ENCODE measurements at places on chromosomes 4 and X.

- no peak for DNase-seq
Observed at GRCh38 chr4:39046249-39046648, 14.0 kb upstream of the TMEM156 start.

- no peak for DNase-seq
Observed at GRCh38 chr4:60195256-60195655, 1004.9 kb upstream of the ADGRL3 start.

GRCh38 chr4:68895561-68896198, 55.9 kb downstream of the UGT2A3 start:
- DNase-seq, result no peak

- DNase-seq, result no peak
Observed at GRCh38 chr4:10005632-10006031, 15.7 kb downstream of the SLC2A9 start.

DNA sequence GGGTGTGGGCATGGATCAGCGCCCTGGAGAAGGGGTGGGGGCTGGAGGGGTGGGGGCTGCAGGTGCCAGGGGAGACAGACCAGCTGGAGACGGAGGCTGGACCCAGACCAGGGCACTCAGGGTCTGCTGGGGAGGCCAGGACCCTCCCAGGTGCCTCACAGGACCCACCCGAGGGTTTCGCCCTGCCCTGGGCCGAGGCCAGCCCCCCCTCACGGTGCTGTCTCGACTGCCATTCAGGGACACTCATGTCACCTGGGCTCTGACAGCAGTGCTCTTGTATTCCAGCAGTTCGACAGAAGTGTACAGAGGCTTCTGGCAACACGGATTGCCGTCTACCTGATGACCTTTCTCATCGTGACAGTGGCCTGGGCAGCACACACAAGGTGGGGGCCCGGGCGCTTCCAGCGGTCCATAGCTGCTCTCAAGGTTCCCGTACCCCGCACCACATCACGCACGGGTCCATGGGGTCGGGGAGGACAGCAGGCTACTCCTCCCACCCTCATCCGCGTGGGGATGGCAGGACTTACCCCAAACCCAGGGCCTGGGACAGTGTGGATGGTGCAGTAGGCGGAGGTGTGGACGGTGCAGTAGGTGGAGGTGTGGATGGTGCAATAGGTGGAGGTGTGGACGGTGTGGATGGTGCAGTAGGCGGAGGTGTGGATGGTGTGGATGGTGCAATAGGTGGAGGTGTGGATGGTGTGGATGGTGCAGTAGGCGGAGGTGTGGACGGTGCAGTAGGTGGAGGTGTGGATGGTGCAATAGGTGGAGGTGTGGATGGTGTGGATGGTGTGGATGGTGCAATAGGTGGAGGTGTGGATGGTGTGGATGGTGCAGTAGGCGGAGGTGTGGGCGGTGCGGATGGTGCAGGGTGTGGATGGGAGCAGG, 18.1 kb downstream of the TMEM175 start:
- no peak for DNase-seq

GRCh38 chr4:86778175-86778574, 71.0 kb downstream of the SLC10A6 start:
- DNase-seq, result no peak

GRCh38 chr4:176641237-176641636, 151.5 kb downstream of the VEGFC start:
- DNase-seq, result no peak

GRCh38 chrX:101370888-101371504, 15.0 kb downstream of the BTK start:
- DNase-seq, result no peak

DNA sequence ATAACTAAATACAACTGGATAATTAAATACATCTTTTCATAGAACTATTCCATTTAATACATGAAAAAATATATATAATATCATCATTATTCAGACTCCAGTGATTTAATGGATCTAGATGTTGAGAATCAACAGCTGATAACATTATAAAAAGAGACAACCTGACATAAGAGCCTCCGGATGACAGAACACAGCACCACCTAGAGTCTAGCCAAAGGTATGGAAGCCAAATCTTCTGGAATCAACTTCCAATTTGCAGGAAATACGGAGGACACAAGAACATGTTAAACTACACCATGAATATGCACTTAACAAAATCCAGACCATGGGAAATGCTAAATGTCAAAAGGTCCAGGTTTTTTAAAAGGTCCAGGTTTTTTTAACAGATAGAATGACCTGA, 55.0 kb downstream of the LRBA start:
- DNase-seq, result no peak

GRCh38 chr4:3022112-3022511, 52.2 kb downstream of the HTT-AS start:
- no peak for DNase-seq

DNA sequence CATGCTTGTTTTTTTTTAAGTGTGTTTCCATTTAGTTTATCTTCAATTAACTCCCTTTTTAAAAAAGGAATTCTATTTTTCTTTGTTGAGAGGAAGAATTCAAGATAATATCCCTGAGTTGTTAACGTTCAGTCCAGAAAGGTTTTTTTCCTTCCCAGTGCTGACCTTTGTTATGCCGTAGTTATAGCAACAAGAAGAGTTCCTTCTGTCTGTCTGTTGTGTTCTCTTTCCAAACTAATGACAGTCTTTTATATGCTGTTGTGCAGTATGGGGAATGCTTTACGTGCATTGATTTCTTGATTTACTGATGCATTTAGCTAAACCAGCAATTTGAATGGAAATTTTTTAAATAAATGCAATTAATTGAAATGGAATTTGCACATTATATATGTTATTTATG, 6.6 kb upstream of the CXXC4 start:
- no peak for DNase-seq

DNA sequence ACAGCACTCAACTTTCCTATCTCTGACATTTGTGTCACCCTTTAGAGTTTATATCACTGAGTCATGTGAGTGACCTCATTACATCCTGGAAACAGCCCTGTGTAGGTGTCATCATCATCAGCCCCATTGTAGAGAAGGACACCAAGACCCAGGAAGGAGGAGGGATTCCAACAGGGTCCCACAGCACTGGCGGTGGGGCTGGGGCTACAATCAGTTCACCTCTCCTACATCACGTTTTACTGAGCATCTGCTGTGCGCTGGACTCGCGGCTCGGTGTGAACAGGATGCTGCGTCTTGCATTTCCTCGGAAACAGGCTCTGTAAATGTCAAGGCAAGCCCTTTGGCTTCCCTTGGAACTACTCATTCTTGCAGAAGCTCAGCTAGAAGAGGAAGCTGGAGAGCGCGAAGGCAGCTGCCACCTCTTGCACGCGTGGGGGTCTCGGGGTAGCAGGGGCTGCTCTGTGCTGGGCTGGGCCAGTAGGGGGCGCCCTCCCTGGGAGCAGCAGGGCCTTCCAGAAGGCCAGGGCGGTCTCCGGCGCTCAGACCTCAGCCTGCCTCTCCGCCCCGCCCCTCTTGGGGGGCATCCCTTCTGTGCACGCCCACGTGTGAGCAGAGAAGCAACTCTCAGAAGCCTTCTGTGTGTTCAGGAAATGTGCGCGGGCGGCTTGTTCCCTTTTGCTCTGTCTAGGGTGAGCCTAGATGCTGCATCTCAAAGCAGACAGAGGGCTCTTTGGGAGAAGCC, 29.0 kb downstream of the REELD1 start:
- DNase-seq, result no peak

DNA sequence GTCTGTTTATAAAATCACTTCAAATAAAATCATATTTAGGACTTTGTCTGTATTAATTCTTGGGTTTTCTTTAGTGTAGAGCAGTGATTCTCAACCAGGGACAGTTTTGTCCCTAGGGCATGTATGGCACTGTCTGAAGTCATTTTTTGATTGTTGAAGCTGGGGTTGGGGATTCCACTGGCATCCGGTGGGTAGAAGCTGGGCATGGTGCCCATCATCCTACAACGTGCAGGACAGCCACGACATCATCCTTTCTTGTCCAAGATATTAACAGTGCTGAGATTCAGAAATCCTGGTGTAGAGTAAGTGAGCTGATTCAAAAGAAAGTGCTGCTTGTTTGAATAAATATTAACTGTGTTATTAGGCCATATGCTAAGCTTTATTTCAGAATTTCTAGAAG, 28.6 kb downstream of the DCLK2 start:
- no peak for DNase-seq

DNA sequence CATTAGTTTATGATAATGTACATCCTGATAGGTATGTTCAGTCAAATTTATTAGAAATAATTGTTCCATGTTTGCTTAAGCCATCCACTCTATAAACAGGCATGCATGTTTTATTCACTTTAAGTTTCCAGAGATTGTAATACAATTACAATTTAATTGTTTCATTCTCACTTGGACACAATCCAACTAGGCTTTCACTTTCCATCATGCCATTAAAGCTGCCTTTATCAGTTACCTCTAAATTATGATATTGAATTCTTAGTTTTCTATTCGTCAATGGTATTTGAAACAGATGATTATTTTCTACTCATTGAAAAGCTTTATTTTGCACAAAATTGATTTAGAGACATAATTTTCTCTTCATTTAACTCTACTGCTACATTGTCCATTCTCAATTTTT, 1196.3 kb downstream of the RAPGEF2 start:
- no peak for DNase-seq

DNA sequence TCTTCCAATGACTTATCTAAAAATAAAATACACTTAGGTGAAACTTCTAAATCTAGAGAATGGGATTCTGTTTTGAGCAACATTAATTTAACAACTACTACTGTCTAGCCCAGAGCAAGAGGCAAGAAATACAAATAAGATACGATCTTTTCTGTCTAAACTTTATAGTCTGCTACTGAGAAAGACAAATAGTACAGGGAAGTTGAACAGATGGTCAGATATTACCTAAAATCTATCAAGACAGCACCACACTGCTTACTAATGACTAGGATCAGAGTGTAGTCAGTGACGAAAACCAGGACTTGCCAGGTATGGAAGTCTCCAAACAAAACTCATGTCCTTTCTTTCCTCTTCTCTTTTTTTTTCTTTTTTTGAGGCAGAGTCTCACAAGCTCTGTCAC, 7.1 kb downstream of the FAM13A start:
- DNase-seq, result no peak

- DNase-seq, result no peak
Observed at GRCh38 chr4:88910101-88910500, 146.9 kb downstream of the FAM13A start.

DNA sequence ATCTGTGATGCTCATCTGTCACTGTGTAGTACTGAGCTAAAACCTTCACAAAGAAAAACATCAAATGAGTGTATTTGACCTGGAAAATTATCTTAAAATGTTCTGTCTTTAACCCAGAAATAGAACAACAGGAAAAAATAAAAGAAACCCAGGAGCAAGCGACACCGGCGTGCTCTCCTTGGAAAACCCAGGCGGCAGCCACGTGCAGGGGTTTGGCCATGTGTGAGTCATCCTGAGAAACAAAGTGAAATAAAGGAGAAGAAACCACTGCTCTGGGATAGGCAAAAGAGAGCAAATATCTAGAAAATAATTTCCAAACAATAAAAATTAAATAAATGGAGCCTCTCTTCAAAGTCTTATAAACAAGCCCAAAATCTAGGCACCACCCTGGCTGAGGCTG, 20.0 kb upstream of the TMEM128 start:
- DNase-seq, result no peak

GRCh38 chr4:155543126-155543765, 123.4 kb upstream of the GUCY1A1 start:
- no peak for DNase-seq

- DNase-seq, result no peak
Observed at GRCh38 chr4:176837169-176837895, 44.6 kb upstream of the VEGFC start.

GRCh38 chrX:10052906-10053625, 85.9 kb downstream of the CLDN34 start:
- DNase-seq, result no peak

DNA sequence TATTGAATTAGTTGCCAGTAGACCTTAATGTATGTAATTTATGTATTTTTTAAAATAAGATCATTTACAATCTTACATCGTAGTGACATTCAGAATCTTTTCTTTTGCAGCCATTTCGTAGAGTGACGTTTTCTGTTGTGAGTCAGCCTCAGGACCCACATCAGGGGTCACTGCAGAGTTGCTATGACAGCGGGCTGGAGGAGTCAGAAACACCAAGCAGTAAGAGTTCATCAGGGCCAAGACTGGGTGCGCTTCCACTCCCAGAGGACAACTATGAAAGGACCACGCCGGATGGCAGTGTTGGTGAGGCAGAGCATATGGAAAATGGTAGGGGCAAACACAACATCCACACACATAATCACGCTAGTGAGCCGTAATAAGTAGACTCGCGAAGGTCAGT, 199.9 kb downstream of the PCDH7 start:
- no peak for DNase-seq

DNA sequence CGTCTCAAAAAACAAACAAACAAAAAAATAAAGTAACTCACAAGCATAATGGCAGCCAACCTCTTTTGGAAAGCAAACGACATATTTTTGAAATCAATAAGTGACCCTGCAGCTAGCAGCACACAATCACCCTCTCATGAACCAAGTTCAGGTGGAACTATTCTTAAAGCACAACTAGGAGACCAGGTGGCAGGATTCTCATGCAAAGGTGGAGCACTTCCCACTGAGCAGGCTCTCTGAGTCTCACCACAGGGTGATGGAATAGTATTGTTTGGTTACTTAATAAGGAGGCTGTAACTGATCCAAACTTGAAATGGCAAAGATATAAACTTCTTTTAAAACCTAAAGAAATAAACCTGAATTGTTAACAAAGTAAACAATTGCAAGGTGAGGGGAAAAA, 1293.1 kb downstream of the PCDH19 start:
- no peak for DNase-seq

DNA sequence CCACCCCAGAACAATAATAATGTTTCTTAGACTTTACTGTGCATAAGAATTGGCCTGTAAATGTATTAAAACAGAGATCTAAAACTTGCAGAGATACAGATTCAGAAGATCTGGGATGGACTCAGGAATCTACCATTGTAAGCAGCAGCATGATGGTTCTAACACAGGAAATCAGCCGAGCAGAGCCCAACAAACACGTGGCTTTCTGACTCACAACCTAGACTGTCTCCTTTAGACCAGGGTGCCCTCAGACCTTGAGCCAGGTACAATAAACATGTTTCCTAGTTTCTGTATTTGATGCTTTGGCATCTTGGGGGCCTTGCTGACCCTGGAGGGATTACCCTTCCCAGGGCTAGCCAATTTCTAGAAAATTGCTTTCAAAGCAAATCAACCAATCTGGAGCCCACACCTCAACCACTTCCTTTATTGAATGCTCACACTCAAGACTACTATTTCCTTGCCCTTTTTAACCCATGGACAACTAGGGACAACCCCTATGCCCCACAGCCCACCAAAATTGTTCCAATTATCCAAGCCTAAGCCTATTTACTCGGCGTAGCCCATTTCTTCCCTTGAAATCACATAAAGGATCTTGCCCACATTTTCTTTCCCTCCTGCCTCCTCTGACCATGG, 80.5 kb downstream of the TBC1D9 start:
- DNase-seq, result no peak

- no peak for DNase-seq
Observed at GRCh38 chrX:149032449-149032848, 472.7 kb downstream of the IDS start.
